ENCODE measurements at places on chromosomes 5 and 9. TPM values are rescaled to one million over a fixed set of nuclear protein-coding genes. Genes with fewer than 3 reads are reported as not detected.

The OLFM1 gene
- 5.1 TPM for total RNA-seq

The SCAI gene
- total RNA-seq: 4.6 TPM

The NR5A1 gene
- total RNA-seq: not detected

The MEIKIN gene
- total RNA-seq: not detected

The OR1L1 gene
- total RNA-seq: not detected

The ECM2 gene
- total RNA-seq: 2.7 TPM

The NRARP gene
- total RNA-seq: 0.28 TPM

The PROB1 gene
- total RNA-seq: 1.2 TPM

The ADAMTS6 gene
- 208 TPM for total RNA-seq

The GRAMD2B gene
- 34.7 TPM for total RNA-seq

The DRD1 gene
- not detected for total RNA-seq

The MYO10 gene
- 104 TPM for total RNA-seq

The OR1J4 gene
- total RNA-seq: not detected

The TMEM252 gene
- total RNA-seq: not detected

The LRRC14B gene
- not detected for total RNA-seq

The DMRT3 gene
- not detected for total RNA-seq

The C8G gene
- total RNA-seq: not detected

The PTGS1 gene
- 71.3 TPM for total RNA-seq

The EIF4EBP3 gene
- 0.58 TPM for total RNA-seq

The MARCHF11 gene
- total RNA-seq: not detected

The NTNG2 gene
- 0.96 TPM for total RNA-seq

The PCDHGA6 gene
- total RNA-seq: 3.1 TPM

The HRH2 gene
- total RNA-seq: not detected

The DND1 gene
- total RNA-seq: not detected

The GARIN3 gene
- not detected for total RNA-seq

The CDO1 gene
- total RNA-seq: 1.5 TPM

The PCDHGB3 gene
- total RNA-seq: 1.9 TPM

The LEAP2 gene
- under 0.01 TPM for total RNA-seq

The ERGIC1 gene
- total RNA-seq: 152 TPM

The IQGAP2 gene
- total RNA-seq: 1.2 TPM

The LECT2 gene
- total RNA-seq: not detected

The FOXD1 gene
- 6.5 TPM for total RNA-seq

The ADAMTS12 gene
- total RNA-seq: 57.8 TPM

The DMAC1 gene
- total RNA-seq: 6.3 TPM

The C9orf153 gene
- total RNA-seq: 0.56 TPM

The ADRB2 gene
- total RNA-seq: 1.5 TPM

The OLFML2A gene
- total RNA-seq: 0.56 TPM

Measured in regular cardiac myocyte (primary cell).